Activated naive CD4-positive, alpha-beta T cell treated with anti-CD3 and anti-CD28 coated beads, Interleukin-2, amount 50 U/mL, for 16 hours (primary cell): ENCODE measurements at places on chromosomes 1 and 21.

- no peak for DNase-seq
Observed at GRCh38 chr1:51526248-51526647, 7.2 kb upstream of the EPS15 start.

DNA sequence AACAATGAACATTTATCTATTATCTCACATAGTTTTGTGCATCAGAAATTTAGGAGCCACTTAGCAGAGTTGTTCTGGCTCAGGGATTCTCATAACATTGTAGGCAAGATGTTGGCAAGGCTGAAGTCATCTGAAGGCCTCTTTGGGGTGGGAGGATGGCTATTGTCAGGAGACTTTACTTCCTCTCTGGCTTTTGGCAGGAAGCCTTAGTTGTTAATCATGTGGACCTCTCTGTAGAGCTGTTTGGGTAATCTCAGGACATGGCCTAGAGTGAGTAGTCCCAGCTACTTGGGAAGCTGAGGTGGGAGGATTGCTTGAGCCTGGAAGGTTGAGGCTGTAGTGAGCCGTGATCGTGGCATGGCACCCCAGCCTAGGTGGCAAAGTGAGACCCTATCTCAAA is 40.2 kb downstream of the RASAL2 start:
- DNase-seq = no peak

- DNase-seq = no peak
Observed at GRCh38 chr1:217983051-217983375, 302.1 kb upstream of the RRP15 start.

GRCh38 chr21:22355949-22356348 is 1357.7 kb downstream of the NCAM2 start:
- no peak for DNase-seq

DNA sequence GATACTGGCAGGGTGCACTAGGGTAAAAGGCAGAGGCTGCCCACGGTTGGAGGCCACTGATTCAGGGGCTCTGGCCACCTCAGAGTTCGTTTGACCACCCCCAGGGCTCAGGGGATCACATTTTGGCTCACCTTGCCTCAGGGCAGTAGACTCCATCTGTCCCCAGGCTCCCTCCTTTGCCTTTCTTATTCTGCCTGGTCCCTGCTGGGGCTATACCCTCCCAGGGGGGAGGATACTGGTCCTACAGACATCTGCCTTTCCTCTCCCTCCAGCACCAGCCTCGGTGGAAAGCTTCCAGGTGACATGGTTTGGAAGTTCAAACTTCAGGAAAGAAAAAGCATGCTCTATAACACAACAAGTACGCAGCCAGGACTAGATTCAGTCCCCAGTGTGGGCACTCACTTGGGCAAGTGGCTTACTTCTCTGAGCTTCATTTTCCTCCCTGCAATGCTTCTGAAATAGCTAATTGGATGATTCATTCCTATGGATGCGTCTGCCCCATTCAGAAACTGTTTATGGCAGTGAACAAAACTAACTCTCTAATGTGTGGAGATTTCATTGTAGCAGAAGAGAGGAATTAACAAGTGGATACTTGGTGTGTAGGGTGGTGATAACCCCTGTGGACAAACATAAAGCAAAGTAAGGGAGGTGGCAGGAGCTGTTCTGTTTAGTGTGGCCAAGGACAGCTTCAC is 154.8 kb downstream of the TRABD2B start:
- DNase-seq = no peak

GRCh38 chr1:151716771-151717631 is at the start of gene CELF3:
Gene CELF3 (minus strand): TSS chr1:151716803. CDS start chr1:151716020, 783 bp downstream.
- DNase-seq = no peak
